Osteoblast (primary cell): ENCODE measurements at places on chromosomes 2 and 18. TPM values are rescaled to one million over a fixed set of nuclear protein-coding genes. Genes with fewer than 3 reads are reported as not detected.

The KCNJ13 gene
- not detected in 2 replicates for total RNA-seq

The CASP10 gene
- total RNA-seq = 3.3 and 4.4 TPM in 2 replicates

The VPS54 gene
- total RNA-seq = 18.8 and 20.6 TPM in 2 replicates

GRCh38 chr2:105393373-105394055 lies 5.3 kb downstream of the FHL2 start:
- peak overlapping the region; percentile 96 for H3K27ac ChIP-seq
- H3K36me3 ChIP-seq = peaks cover 85% of the 10 kb centered on the region
- H3K27me3 ChIP-seq = no peaks in the 10 kb centered on the region

GRCh38 chr2:9644603-9645002 lies 13.8 kb upstream of the YWHAQ start:
- H3K4me3 ChIP-seq = no peak overlapping the region
- no peaks in the 10 kb centered on the region for H3K4me1 ChIP-seq
- no peak overlapping the region for H3K27ac ChIP-seq
- no peaks in the 10 kb centered on the region for H3K36me3 ChIP-seq
- H3K27me3 ChIP-seq = no peaks in the 10 kb centered on the region

- H3K4me3 ChIP-seq = no peak overlapping the region
- DNase-seq = no peak
- no peaks in the 10 kb centered on the region for H3K36me3 ChIP-seq
- H3K27me3 ChIP-seq = no peaks in the 10 kb centered on the region
Measured at GRCh38 chr2:176851200-176851888, 361.2 kb upstream of the HNRNPA3 start.

- no peaks in the 10 kb centered on the region for H3K4me1 ChIP-seq
- peak overlapping the region; percentile 30 for H3K4me3 ChIP-seq
- H3K36me3 ChIP-seq = no peaks in the 10 kb centered on the region
- H3K27me3 ChIP-seq = peaks cover 69% of the 10 kb centered on the region
- DNase-seq = peak; percentile 93
Measured at GRCh38 chr18:2847317-2848246, 776 bp downstream of the EMILIN2 start.

DNA sequence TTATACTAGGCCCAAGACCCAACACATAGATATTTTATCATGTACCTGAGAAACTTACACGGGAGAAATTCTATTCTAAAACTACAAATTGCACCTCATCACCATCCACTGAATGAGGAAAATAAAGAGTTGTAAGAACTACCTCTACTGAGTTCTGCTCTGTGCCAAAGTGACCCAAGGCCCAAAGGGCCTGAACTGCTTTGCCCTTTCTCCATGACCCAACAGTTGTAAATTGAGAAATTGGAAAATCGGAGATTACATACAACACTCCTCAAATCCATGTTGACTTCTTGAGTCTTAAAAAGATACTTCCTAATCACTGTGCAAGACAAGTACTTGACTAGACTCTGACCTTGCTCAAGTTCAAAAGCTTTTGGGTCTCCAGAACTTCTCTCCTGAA lies 8.8 kb downstream of the NR4A2 start:
- H3K36me3 ChIP-seq = peaks cover 5% of the 10 kb centered on the region
- no peak overlapping the region for H3K27ac ChIP-seq
- H3K27me3 ChIP-seq = peaks cover 26% of the 10 kb centered on the region
- no peak for DNase-seq
- no peak overlapping the region for H3K4me3 ChIP-seq

GRCh38 chr2:206456078-206456754 lies 12.9 kb downstream of the ADAM23 start:
- DNase-seq = no peak
- H3K27ac ChIP-seq = no peak overlapping the region
- no peaks in the 10 kb centered on the region for H3K27me3 ChIP-seq
- no peak overlapping the region for H3K4me3 ChIP-seq
- H3K4me1 ChIP-seq = no peaks in the 10 kb centered on the region

GRCh38 chr2:73018188-73018825 lies 53.2 kb downstream of the SFXN5 start:
- no peak overlapping the region for H3K4me3 ChIP-seq
- peaks cover 31% of the 10 kb centered on the region for H3K4me1 ChIP-seq
- H3K27ac ChIP-seq = no peak overlapping the region
- peaks cover 6% of the 10 kb centered on the region for H3K36me3 ChIP-seq
- no peaks in the 10 kb centered on the region for H3K27me3 ChIP-seq

GRCh38 chr2:30109856-30110255 lies 37.0 kb upstream of the YPEL5 start:
- H3K27me3 ChIP-seq = no peaks in the 10 kb centered on the region
- no peak overlapping the region for H3K27ac ChIP-seq
- H3K4me1 ChIP-seq = peaks cover 23% of the 10 kb centered on the region
- no peak for DNase-seq
- H3K36me3 ChIP-seq = no peaks in the 10 kb centered on the region

DNA sequence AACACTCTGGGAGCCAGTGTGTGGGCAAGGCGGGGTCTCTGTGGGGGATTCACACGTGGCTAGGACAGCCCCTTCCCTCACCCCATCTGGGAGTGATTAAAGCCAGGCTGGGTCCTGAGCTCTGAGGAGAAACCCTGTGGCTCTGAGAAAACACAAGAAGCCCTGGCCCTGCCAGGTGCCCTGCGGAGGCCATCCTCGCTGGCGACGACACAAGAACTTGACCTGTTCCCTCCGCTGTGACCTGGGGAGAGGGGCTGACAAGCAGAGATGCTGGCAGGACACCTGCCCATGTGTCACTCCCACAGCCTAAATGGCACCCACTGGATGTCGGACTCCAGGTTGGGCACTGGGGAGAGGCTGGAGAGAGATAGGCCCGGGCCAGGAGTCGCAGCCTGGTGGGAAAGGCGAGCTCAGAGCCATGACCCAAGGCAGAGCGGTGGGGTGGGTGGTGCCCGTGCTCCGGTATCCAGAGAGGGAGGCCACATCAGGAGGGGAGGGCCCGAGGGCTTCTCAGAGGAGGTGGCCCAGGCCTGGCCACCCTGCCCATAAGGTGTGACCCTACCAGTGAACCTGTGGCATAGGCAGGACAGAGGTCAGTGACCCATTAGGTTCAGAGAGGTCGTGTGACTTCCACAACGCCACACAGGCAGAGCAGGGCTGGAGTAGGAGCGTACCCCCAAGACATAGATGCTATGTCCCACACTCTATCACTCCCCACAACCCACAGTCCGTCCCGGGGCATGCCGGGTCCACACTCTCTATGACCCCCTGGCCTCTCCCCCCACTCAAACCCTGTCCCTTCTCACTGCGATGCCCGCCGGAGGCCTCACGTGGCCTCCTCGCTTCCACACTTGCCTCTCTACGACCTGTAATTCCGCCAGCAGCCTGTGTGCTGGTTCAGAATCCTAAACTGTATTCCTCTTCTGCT lies 59.4 kb upstream of the HPCAL1 start:
- H3K4me1 ChIP-seq = no peaks in the 10 kb centered on the region
- H3K36me3 ChIP-seq = no peaks in the 10 kb centered on the region
- peaks cover 7% of the 10 kb centered on the region for H3K27me3 ChIP-seq
- no peak overlapping the region for H3K4me3 ChIP-seq

DNA sequence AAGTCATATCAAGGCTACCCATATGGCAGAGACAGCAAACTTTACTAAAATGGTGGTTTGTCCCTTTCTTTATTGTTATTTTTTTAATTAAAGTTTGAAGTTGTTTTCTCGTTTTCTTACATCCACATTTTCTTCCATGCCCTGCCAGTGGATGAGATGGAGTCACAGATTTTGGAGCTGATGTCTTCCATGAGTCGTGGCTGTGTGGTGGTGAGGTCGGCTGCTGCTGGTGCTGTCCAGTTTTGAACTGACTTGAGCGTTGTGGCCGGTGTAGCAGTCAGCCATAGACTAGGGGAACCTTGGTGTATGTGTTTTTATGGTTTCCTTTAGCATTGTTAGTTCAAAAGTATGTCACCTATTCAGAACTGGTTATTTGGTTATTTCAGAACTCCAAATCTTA lies 182.8 kb downstream of the SH3RF3 start:
- H3K36me3 ChIP-seq = no peaks in the 10 kb centered on the region
- no peak for DNase-seq
- H3K27ac ChIP-seq = peak overlapping the region; percentile 23
- H3K4me3 ChIP-seq = no peak overlapping the region
- no peaks in the 10 kb centered on the region for H3K4me1 ChIP-seq
- H3K27me3 ChIP-seq = no peaks in the 10 kb centered on the region

DNA sequence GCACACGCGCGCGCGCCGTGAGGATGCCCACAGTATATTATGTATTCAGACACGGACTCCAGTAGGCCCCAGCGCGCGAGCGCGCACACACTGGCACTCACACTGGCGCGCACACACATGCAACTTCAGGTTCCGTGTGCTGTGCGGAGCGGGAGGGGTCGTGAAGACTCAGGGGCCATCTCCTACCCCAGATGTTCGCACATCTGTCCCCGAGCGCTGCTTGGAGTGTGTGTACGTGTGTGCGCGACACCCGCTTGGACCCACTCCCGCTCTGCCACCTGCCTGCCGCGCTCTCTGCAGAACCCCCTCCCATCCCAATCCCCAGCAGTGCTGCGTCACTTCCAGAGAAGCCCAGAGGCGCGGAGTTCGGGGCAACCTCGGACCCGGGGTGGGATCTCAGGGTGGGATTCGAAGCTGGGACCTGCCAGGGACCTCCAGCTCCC lies 2.6 kb downstream of the NRP2 start:
- H3K36me3 ChIP-seq = no peaks in the 10 kb centered on the region
- no peaks in the 10 kb centered on the region for H3K27me3 ChIP-seq
- no peak for DNase-seq
- peak overlapping the region; percentile 80 for H3K27ac ChIP-seq

GRCh38 chr2:20578895-20579825 lies 71.7 kb downstream of the HS1BP3 start:
- DNase-seq = peak; percentile 97
- H3K4me1 ChIP-seq = peaks cover 33% of the 10 kb centered on the region
- H3K27me3 ChIP-seq = no peaks in the 10 kb centered on the region
- no peak overlapping the region for H3K4me3 ChIP-seq

DNA sequence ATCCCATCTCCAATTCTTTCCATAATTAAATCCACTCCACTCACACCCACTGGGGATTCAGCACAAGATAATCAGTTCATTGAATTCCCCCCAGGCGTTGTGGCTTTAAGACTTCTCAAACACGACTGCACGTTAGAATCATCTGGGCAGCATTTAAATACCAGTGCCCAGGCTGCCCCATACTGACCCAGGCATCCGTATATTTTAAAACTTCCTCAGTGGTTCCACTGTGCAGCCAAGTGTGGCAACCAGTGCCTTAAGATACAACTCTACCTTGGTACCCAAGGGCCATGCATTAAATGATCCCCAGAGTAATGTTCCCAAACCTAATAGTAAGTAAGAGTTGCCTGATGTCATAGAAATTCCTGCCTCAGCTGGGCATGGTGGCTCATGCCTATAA lies 54.3 kb upstream of the BZW1 start:
- H3K4me1 ChIP-seq = peaks cover 44% of the 10 kb centered on the region
- H3K27ac ChIP-seq = peak overlapping the region; percentile 75
- H3K36me3 ChIP-seq = no peaks in the 10 kb centered on the region
- no peak for DNase-seq
- H3K4me3 ChIP-seq = no peak overlapping the region

- no peak overlapping the region for H3K27ac ChIP-seq
- H3K27me3 ChIP-seq = no peaks in the 10 kb centered on the region
- no peaks in the 10 kb centered on the region for H3K4me1 ChIP-seq
- no peaks in the 10 kb centered on the region for H3K36me3 ChIP-seq
- no peak overlapping the region for H3K4me3 ChIP-seq
Measured at GRCh38 chr2:228774548-228774947, 496.5 kb downstream of the PID1 start.

- no peaks in the 10 kb centered on the region for H3K36me3 ChIP-seq
- no peak overlapping the region for H3K4me3 ChIP-seq
- no peaks in the 10 kb centered on the region for H3K27me3 ChIP-seq
- no peak for DNase-seq
Measured at GRCh38 chr2:173185437-173185836, 109.8 kb downstream of the MAP3K20 start.

DNA sequence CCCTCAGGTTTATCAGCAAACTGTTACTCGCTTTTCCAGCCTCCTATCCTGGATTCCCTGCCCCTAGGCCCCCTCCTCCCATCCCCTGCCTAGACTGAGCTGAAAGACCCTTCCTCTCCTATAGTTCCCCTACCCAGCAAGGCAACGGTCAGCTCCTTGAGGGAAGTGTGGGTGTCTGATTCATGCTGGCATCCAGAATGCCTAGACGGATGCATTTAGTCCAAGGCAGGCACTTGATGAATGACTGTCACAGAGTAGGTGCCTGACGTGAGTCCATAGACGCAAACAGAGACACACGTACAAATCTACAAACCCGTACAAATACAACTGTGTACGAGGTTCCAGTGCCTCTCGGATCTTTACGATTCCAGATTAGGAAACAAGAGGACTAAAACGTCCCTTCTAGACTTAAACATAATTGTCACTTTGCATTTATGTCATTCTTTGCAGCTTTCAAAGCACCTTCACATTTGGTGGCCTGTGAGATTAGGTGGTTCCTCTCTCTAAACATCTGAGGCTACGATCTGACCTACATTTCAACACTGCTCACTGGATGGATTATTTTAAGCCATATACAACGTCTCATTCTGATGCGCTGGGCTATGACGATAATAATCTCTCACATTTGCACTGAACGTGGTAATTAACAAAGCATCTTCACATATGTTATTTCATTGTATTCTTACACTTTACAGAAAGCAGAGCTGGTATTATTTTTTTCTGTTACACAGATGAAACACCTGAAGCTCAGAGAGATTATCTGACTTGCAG lies 36.7 kb downstream of the DNMT3A start:
- H3K36me3 ChIP-seq = no peaks in the 10 kb centered on the region
- no peak overlapping the region for H3K27ac ChIP-seq
- H3K27me3 ChIP-seq = no peaks in the 10 kb centered on the region
- H3K4me1 ChIP-seq = peaks cover 14% of the 10 kb centered on the region
- DNase-seq = no peak

GRCh38 chr18:48932822-48933510 lies 17.8 kb downstream of the SMAD7 start:
- H3K4me1 ChIP-seq = peaks cover 100% of the 10 kb centered on the region
- no peaks in the 10 kb centered on the region for H3K27me3 ChIP-seq
- peak; percentile 87 for DNase-seq
- H3K27ac ChIP-seq = peak overlapping the region; percentile 95

GRCh38 chr2:236117401-236117800 lies 50.8 kb downstream of the GBX2 start:
- DNase-seq = no peak
- no peaks in the 10 kb centered on the region for H3K4me1 ChIP-seq
- H3K4me3 ChIP-seq = no peak overlapping the region

DNA sequence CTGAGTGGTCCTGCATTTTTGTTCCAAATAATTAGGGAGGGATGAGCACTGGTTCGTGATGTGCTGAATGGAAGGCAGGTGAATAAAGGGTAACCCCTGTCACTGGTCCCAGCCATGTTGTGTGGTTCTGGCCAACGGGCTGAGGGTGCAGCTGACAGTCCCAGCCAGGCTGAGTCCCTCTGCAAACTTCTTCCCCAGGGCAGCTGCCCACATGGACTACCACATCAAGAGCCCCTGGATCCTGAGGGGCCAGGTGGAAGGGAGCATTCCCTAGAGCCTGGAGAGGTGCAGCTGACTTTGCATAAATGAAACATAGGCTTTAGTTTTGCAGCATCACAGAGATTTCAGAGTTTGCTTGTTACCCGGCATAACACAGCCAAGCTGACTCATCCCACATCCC lies 219.8 kb upstream of the MYT1L start:
- no peaks in the 10 kb centered on the region for H3K4me1 ChIP-seq
- H3K4me3 ChIP-seq = no peak overlapping the region
- no peak overlapping the region for H3K27ac ChIP-seq
- no peaks in the 10 kb centered on the region for H3K27me3 ChIP-seq
- DNase-seq = no peak
